ENCODE measurements at places on chromosomes 2 and 18.

GRCh38 chr2:16939771-16940170 lies 274.1 kb upstream of the CYRIA start:
- DNase-seq, result no peak

DNA sequence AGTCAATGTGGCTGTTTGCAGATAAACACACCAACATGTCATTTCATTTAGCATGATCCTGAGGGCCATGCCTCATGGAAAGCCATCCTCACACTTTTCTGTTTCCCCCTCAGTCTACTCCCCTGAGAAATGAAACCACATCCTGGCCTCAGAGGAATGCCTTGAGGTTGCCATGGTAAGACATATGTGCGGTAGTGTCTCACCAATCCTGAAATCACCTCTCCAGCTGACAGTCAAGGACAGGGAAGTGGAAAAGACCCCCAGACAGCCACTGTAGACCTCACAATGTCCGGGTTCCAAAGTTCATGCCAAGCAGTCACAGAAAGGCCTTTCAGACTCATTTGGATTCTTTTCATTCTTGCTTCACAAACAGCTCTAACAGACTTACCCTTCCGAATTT lies 175.2 kb upstream of the PKDCC start:
- DNase-seq, result no peak

GRCh38 chr18:48540251-48541025 lies 1.6 kb downstream of the CTIF start:
- DNase-seq, result peak; percentile 51

GRCh38 chr18:26549263-26550094 lies 1.1 kb upstream of the KCTD1 start:
- DNase-seq, result peak; percentile 17

- DNase-seq, result no peak
Measured at GRCh38 chr2:29106980-29107388, 8.2 kb upstream of the CLIP4 start.

DNA sequence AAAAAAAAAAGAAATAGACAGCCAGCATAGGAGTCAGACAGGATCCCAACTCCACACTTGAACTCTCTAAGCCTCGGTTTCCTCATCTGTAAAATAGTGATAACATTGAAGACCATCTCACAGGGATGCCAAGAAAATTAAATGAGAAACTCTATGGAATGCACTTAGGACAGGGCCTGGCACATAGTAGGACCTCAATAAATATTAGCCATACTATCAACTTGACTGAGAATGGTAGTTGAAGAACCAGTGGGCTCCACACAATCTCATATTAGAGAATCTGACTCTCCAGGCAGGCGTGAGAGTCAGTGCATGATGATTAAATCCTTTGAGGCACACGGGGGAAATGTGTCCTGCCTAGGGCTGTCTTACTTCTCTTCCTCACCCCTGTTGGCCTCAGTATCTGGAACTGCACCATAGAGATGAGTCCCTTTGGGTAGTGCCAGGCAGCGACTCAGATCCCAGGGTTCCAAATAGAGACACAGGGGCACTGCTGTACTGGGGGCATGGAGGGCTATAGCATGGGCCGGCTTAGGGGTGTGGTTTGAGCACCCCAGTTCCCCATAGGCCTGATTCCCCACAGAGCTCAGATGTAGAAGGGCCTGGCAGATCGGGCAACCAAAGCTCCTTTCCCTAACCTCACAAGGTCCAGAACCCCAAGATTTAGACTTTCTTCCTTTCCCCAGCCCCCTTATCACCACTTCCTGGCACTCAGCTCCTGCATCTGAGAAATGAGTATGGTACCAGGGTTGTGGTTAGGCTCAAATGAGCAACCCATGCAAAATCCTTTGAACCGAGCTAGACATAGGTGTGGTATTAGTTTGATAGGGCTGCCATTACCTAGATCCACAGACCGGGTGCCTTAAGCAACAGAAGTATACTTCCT lies 51.3 kb upstream of the CAB39 start:
- DNase-seq, result peak; percentile 47

DNA sequence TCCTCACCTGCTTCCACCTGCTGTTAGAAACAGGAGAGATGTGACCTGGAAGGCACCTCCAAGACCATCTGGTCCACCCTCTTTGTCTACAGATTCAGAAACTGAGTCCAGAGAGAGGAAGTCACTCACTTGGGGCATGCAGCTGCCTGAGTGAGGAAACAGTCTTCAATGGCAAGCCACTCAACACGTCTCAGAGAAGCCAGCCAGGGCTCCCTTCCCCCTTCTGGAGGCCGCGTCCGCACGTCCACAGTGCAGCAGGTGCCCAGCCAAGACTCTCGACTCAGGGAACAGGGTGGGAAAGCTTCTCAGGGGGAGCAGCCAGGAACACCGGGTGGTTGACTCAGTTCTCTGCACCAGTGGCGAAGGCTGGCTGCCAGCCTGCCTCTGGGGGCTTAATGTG lies 201.7 kb downstream of the BCL11A start:
- no peak for DNase-seq

- DNase-seq, result peak; percentile 38
Measured at GRCh38 chr18:14179306-14179705, 47.1 kb upstream of the ZNF519 start.

DNA sequence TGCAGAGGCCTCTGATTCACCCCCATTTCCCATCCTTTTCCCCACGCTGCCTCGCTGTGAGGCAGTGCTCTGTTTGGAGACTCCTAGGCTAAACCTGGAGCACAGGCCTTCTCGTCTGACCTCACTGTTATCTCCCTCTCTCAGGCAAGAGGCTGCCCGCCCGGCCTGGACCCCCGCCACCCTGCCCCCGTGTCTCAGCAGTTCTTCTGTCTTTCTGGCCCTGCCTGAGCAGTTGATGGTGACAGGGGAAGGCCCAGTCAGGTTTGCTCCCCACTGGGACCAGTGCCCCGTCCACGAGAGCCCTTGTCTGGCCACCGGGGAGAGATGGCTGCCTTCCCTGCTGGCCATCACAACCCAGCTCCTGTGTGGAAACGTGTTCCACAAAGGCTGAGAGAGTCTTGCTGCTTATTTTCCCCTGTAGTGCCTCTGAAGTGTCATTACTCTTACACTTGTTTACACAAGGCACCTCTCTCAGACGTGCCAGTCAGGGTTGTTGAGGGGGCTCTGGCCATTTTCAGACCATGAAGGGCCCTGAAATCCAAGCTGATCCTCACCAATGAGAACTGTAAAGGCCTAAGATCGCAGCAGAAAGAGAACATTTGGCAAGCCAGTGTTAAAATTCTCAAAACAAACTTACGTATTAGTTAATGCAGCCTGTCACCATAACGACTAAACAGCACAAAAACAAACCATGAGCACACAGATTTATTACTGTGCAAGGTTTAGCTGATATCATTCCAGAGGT lies 210.9 kb downstream of the NDUFA10 start:
- no peak for DNase-seq

DNA sequence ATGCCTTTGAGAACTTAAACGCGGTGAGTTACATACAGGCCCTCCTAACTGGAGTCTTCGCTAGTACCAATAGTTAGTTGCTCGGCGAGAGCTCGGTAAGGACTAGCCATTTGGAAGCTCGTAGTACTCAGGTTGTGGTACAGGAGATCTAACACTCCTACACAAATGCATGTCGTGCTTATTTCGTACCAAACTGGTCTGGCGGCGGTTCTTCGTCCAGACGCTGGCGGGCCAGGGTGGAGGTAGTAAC lies 346 bp upstream of the VRK2 start:
- DNase-seq, result no peak

DNA sequence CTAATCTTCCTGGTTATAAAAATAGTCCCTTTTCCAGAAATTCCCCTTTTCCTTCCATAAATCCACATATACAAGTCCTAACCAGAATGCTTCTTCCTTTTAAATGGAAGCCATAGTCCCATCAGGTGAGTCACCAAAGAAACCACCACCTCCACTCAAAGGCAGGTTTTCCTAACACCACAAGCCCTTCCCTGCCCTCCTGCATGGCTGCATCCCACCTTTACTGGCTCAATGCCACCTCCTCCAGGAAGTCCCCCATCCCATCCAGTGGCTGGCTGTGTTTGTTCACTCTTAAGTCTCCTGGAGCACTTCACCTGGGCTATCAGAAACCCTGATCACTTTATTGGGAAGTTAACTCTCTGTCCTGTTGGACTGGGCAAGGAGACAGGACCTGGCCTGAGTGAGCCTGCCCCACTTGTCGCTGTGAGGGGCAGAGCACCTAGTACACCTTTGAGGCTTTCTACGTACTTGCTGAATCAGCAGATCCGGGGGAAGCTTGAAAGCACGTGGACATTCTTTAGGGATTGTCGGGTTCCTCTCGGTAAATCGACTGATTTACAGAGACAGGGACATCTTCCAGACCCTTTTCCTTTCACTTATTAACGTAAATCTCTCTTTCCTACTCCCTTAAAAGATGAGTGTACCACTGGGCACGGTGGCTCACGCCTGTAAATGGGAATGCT lies 71.0 kb downstream of the NGEF start:
- no peak for DNase-seq

- DNase-seq, result no peak
Measured at GRCh38 chr2:8345200-8345599, 336.7 kb upstream of the ID2 start.

DNA sequence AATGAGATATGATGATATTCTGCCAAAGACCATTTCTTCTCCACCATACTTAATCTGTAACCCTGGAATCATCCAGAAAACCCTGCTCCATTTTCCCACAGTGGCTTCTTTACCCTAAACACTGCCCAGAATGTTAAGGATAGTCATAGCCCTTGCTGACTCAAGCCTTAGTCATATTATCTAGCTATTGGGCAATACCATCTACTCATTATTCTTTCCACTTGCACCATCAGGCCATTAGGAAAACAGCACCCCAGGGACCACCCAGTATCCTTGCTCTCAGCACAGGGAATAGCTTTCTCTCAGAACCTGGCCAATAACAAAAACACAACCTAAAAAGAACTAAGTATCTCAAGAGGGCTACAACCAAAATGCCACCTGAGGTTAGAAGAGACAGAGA lies 445.7 kb upstream of the SLC14A2 start:
- no peak for DNase-seq

GRCh38 chr2:239431536-239431935 lies 30.7 kb upstream of the HDAC4 start:
- no peak for DNase-seq

DNA sequence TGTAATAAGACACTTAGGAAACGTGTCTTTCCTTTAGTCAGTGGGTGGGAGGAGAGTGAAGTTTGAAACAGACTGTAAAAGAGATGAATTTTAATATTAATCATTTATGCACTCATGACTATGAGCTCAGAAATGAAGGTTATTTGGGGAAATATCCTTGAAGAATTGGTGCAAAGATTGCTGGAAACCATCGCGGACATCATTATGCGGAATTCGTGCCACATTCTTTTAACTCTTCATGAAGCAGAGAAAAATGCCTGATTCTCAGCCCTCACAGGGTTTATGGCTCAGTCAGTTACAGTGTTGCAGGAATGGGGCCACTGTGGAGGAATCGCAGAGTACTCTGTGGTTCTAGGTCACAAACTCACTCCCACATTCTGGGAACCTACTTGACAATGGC lies 109.7 kb downstream of the RGPD3 start:
- DNase-seq, result no peak

- no peak for DNase-seq
Measured at GRCh38 chr2:227783404-227784138, 30.1 kb upstream of the CCL20 start.

GRCh38 chr18:78246050-78246449 lies 733.6 kb upstream of the SALL3 start:
- DNase-seq, result no peak

- DNase-seq, result no peak
Measured at GRCh38 chr2:8412082-8412481, 269.8 kb upstream of the ID2 start.

GRCh38 chr2:108079736-108080135 lies 93.4 kb downstream of the SLC5A7 start:
- DNase-seq, result no peak

DNA sequence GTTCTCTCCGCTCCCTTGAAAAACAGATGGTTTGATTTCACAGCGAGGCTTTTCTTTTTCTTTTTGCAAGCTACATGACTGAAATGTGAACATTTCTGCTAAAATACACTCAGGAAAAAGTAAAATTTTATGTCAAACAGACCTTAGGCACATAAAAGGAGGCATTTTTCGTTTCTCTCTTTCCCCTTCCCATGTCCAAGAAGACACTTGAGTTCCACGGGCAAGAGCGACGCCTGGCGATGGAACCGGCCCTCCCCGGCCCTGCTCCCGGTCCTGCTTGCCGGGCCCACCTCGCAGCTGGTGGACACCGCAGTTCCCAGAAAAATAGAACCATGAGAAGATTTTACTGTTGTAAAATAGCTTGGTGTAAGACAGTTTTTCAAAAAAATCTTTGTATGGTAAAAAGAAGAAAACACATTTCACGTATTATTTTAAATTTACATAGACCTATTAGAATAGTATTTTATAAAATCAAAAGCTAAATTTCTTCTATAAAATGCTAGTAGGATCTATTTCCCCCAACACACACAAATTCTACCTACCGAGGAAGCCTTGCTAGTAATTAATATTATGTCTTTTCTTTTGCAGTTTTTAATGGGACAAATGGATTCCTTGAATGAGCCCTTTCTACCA lies 2.3 kb upstream of the ALKAL2 start:
- DNase-seq, result peak; percentile 65

DNA sequence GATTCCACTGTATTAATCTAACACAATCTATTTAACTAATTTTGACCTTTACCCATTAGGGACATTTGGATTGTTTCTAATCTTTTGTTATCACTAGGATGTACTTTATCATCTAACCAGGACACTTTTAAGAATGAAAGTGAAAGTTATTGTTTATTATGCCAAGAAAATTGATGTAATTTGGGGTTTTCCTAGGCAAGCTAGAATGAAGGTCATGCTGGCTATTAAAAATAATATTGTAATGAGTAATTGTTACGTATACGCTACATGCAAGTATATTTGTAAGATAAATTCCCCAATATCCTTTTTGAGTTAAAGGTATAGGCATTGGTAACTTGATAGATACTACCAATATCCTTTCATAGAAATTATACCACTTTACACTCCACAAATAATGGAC lies 74.6 kb downstream of the COL5A2 start:
- no peak for DNase-seq

GRCh38 chr18:3596637-3597384 lies 146.8 kb downstream of the TGIF1 start:
- peak; percentile 44 for DNase-seq

DNA sequence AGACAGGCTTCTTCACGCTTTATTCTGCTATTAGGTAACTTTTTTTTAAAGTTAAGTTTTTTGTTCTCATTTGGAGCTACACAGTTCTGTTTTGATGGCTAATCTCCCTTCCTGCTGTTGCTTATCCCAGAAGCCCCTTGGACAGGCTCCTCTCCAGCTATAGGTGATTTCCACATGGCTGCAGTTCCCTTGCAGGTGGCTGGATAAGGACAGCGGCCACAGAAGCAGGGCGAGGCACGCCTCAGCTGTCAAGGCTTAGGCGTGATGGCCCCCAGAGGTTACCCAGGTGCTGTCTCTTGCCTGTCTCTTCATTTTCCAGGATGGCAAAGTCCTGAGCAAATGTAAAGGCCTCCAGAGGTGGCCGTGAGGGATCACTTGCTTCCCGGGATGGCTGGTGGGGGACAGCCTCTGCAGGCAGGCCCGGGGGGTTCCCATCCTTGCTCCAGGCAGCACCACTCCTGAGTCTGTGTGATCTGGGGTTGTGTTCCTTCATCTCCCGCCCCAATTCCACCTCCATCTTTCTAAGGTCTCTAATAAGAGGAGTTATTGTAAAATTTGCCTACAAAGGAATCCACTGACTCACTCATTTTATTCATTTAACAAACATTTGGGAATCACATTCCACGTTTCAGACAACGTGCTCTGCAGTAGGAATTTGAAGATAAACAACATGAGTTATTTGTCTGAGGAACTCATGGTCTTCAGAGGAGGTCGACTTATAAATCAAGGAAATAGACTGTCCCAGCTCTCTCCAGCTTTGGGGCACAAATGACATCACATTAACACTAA lies 53.4 kb downstream of the NAPG start:
- DNase-seq, result no peak
